Stimulated activated CD8-positive, alpha-beta memory T cell treated with anti-CD3 and anti-CD28 coated beads, Interleukin-4, amount 100 ng/mL, for 1 hour (primary cell): ENCODE measurements at places on chromosomes 3 and 15.

- DNase-seq: no peak
Observed at GRCh38 chr3:136437043-136437442, 186.9 kb downstream of the PCCB start.

- DNase-seq: no peak
Observed at GRCh38 chr15:88690331-88690730, 51.5 kb downstream of the ISG20 start.

- DNase-seq: no peak
Observed at GRCh38 chr15:66044837-66045236, 175.5 kb downstream of the RAB11A start.

- no peak for DNase-seq
Observed at GRCh38 chr15:38080651-38081275, 146.3 kb downstream of the TMCO5A start.

GRCh38 chr3:63095-63765 lies 133.3 kb upstream of the CHL1 start:
- no peak for DNase-seq

DNA sequence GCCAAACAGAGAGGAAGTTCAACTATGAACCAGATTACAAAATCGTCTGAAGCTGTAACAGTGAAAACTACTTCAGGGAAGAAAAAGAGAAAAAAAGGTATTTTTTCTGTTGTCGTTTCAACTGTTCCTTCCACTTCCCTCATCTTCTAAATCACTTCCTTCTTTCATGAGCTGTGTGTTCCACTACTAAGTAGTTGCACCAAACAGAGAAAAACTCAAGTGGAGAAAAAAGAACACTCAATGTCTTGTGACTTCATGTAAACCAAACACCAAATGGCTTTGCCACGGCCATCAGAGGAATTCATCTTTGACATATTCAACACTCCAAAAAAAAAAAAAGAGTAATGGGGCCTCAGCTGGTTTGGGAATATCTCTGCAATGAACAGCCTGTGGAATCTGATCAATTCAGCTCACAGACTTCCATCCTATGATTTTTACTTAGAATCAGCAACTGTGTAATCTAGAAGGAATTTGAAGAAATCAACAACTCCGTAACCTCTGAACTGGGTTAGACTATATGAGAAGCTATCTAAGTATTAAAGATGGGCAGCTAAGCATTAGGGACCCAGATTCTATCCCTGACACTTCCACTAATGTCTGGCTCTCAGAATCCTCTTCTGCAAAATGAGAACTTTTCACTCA lies 47.5 kb upstream of the RNF7 start:
- no peak for DNase-seq

DNA sequence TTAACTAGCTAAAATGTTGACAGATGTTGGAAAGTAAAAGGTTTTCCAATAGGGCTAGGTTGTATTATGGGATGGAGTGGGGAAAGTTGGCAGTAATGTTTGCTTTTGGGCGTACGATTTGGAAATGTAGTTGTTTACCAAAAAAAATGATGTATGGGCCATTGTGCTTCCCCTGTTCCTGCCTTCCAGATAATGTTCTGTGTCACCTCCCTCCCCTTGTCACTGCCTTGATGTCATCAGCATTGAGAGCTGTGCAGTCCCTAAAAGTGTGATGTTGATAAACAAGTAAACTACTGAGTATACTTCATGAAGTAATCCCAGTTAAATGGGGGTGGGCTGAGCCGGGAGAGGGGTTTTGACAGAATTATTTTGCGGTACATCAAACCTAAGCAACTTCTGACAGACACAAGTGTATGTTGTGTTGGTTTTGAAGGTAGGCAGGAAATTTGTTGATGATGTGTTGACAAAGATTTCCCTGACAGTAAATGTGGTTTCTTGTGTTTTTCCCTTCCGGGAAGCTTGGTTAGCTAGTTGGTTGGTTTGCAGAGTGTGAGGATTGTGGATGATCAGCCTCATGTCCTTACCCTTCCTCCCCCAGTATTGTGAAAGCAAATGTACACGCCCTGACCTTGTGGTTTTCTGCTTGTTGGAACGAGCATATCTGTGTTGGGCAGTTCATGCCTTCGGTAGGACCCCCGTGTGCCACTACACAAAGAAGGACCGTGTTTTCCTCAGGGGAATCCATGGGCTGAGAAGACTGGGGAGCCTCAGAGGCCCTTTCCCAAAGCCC lies 87.3 kb downstream of the PGPEP1L start:
- DNase-seq: no peak

GRCh38 chr3:94616833-94617232 lies 554.0 kb downstream of the NSUN3 start:
- DNase-seq: no peak

DNA sequence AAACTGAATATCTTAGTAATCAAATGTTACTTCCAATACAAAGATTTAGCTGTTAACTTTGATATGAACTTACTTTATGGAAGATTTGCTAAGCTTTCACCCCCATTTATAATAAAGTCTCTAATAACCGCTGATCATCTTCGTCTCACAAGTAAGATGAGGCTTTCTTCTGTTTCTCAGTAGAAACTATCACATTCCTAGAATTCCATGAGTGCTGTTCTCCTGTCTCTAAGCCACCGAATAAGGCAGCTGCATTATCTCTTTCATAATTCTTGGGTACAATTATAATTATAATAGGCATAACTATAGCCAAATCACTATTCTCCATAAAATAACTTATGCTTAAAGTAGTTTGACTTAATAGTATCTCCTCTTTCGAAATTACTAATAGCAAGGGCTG lies 18.3 kb upstream of the SETMAR start:
- DNase-seq: no peak
